Keratinocyte (primary cell): ENCODE measurements at places on chromosomes 13 and 19. TPM values are rescaled to one million over a fixed set of nuclear protein-coding genes. Genes with fewer than 3 reads are reported as not detected.

DNA sequence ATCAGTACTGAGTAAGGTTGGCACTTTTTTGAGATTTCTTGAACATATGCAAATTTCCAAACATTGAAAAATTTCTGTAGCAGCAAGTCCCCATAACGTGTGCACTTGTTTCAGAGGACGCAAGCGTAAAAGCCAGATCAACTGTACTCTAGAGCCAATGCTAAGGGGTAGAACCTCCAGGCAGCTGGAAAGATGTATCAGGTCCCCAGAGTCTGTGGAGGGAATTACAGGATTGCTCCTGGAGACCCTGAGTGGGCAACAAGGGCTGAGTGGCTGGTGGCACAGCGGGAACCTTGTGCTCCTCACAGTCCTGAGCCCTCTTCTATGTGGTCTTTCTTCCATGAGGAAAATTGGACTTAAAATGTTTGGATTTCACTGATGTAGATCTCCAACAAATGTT is 53.9 kb upstream of the AMER2 start:
- H3K27me3 ChIP-seq, result peaks cover 12% of the 10 kb centered on the region
- H3K4me1 ChIP-seq, result no peaks in the 10 kb centered on the region
- H3K27ac ChIP-seq, result no peak overlapping the region
- H3K36me3 ChIP-seq, result no peaks in the 10 kb centered on the region

The TRAPPC5 gene
- 27.7 to 141 TPM (median 54.8 TPM) in 3 replicates for polyA plus RNA-seq

The FAM124A gene
- 0.03 to 0.10 TPM (median 0.05 TPM) in 3 replicates for polyA plus RNA-seq

DNA sequence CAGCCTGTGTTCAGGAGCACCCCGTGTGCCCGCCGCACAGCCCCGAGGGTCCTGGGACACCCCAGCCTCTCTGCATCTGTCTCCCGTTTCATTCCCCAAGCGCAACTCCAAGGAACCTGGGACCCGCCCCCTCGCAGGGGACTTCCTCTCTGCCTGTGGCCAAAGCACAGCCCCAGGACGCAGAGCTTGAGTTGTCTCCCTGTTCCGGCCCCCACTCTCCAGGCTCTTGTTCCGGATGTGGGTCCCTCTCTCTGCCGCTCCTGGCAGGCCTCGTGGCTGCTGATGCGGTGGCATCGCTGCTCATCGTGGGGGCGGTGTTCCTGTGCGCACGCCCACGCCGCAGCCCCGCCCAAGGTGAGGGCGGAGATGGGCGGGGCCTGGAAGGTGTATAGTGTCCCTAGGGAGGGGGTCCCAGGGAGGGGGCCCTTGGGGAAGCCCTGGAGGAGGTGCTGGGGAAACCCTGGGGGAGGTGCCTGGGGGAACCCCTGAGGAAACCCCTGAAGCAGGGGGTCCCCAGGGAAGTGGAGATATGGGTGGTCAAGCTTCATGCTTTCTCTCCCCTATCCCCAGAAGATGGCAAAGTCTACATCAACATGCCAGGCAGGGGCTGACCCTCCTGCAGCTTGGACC is 1.3 kb downstream of the HCST start:
- H3K36me3 ChIP-seq, result no peaks in the 10 kb centered on the region
- no peaks in the 10 kb centered on the region for H3K27me3 ChIP-seq
- peak overlapping the region; percentile 16 for H3K4me3 ChIP-seq
- H3K4me1 ChIP-seq, result peaks cover 28% of the 10 kb centered on the region
- H3K27ac ChIP-seq, result peak overlapping the region; percentile 20
- no peak for DNase-seq

GRCh38 chr19:37790244-37790925 is 11.0 kb upstream of the ZNF573 start:
- no peaks in the 10 kb centered on the region for H3K27me3 ChIP-seq
- no peaks in the 10 kb centered on the region for H3K36me3 ChIP-seq

The KIRREL2 gene
- 0.02 TPM in 1 of 3 replicates, not detected in the others for polyA plus RNA-seq

- H3K4me1 ChIP-seq, result peaks cover 17% of the 10 kb centered on the region
- no peaks in the 10 kb centered on the region for H3K27me3 ChIP-seq
- no peaks in the 10 kb centered on the region for H3K36me3 ChIP-seq
- DNase-seq, result no peak
Observed at GRCh38 chr13:20870829-20871228, 31.7 kb downstream of the XPO4 start.

DNA sequence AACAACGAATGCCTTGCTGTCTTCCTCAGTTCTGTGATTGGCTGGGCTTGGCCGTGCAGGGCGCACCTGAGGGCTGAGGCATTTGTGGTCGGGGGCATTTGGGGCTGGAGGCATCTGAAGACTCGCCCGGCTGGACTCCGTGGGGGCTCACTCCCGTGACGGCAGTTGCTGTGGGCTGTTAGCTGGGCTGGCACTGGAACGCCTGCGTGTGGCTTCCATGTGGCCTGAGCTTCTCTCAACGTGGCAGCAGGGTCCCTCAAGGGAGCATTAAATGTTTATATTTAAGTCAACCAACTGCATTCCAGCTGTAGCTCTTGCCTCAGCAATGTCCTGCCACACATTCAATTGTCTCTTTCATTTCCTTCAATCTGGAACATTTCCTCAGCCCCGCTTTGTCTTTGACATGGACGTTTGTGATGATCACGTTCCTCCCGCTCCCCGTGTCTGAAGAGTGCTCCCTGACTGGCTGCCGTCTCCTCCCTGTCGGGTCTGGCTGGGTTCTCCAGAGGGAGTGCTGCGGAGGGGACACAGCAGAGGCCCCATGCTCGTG is 21.0 kb downstream of the CCDC8 start:
- H3K27ac ChIP-seq, result no peak overlapping the region
- no peak overlapping the region for H3K4me3 ChIP-seq
- DNase-seq, result no peak
- peaks cover 21% of the 10 kb centered on the region for H3K36me3 ChIP-seq
- H3K4me1 ChIP-seq, result no peaks in the 10 kb centered on the region
- no peaks in the 10 kb centered on the region for H3K27me3 ChIP-seq

DNA sequence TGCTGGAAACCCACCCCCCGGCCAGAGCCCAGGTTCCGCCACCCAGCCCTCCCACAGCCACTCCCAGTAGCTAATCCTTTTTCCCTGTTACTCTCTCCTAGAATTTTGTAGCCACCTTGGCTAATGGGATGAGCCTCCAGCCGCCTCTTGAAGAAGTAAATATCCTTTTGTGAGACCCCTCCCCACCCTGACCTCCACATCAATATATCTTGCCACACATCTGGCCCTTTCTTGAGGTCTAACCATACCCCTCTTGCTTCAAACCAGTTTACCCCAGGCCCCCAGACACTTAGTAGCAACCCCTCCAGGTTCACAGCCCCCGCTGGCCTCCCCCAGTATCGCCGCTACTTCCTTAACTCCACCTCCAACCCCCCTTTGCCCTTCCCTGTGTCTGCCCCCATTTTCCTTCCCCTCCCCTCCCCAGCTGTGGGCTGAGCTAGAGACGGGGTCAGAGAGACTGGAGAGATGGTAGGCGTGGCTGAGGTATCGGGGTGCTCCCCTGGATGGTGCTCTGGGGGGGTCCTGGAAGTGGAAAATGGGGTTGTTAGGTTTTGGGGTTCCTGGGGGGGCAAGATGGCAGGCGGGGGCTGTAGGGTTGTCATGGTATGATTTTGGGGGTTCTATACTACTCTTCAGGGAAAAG is 2.8 kb downstream of the PRMT1 start:
- no peak overlapping the region for H3K27ac ChIP-seq
- no peak overlapping the region for H3K4me3 ChIP-seq
- peaks cover 24% of the 10 kb centered on the region for H3K4me1 ChIP-seq
- peaks cover 29% of the 10 kb centered on the region for H3K36me3 ChIP-seq
- DNase-seq, result no peak

The NXNL1 gene
- polyA plus RNA-seq, result not detected in 3 replicates

The APOC1 gene
- polyA plus RNA-seq, result 0.40 to 0.79 TPM (median 0.65 TPM) in 3 replicates

- peaks cover 25% of the 10 kb centered on the region for H3K4me1 ChIP-seq
- DNase-seq, result peak; percentile 95
- no peak overlapping the region for H3K4me3 ChIP-seq
- H3K36me3 ChIP-seq, result peaks cover 4% of the 10 kb centered on the region
- H3K27me3 ChIP-seq, result no peaks in the 10 kb centered on the region
Observed at GRCh38 chr19:43765109-43765876, 10.5 kb upstream of the SMG9 start.

GRCh38 chr13:39462428-39462827 is 140.6 kb downstream of the LHFPL6 start:
- H3K4me1 ChIP-seq, result no peaks in the 10 kb centered on the region
- H3K36me3 ChIP-seq, result no peaks in the 10 kb centered on the region
- H3K4me3 ChIP-seq, result no peak overlapping the region
- H3K27me3 ChIP-seq, result no peaks in the 10 kb centered on the region

The HIPK4 gene
- 0.03 to 0.06 TPM in 2 of 3 replicates, not detected in the other for polyA plus RNA-seq

GRCh38 chr13:55230570-55230908 is 1910.2 kb upstream of the PRR20A start:
- no peak overlapping the region for H3K27ac ChIP-seq
- no peak overlapping the region for H3K4me3 ChIP-seq
- no peak for DNase-seq
- H3K4me1 ChIP-seq, result no peaks in the 10 kb centered on the region
- no peaks in the 10 kb centered on the region for H3K36me3 ChIP-seq
- H3K27me3 ChIP-seq, result no peaks in the 10 kb centered on the region

The TMEM145 gene
- not detected in 3 replicates for polyA plus RNA-seq

DNA sequence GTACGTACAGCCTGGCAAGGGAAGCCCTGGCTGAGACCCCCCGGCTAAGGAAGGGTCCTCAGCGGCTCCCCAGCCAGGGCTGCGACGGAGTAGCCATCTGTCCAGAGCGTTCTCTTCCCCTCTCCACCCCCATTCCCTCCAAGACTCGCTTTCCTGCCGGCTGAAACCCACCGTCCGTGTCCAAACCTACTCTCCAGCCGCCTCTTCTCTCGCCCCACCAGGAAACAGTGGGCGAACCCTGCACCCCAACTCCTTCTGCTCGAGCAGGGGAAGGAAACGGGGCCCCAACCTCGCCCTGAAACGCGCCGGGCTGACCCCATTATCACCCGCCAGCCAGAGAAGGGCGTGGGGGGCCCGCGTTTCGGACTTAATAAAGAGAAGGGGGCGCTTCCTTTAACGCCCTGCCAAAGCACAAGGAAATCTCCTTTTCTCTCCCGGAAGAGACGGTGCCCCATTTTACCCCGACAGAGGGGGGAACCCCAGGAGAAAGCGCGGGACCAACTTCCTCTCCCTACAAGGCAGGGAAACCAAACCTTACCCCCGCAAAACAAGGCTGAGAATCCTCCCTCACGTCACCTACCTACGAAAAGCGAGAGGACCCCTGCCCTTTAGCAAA is 2.5 kb downstream of the ZC3H4 start:
- DNase-seq, result no peak
- H3K4me1 ChIP-seq, result peaks cover 42% of the 10 kb centered on the region
- peak overlapping the region; percentile 99 for H3K27ac ChIP-seq
- peaks cover 4% of the 10 kb centered on the region for H3K36me3 ChIP-seq

The NAPSA gene
- polyA plus RNA-seq, result 0.51 to 2.8 TPM (median 0.94 TPM) in 3 replicates

DNA sequence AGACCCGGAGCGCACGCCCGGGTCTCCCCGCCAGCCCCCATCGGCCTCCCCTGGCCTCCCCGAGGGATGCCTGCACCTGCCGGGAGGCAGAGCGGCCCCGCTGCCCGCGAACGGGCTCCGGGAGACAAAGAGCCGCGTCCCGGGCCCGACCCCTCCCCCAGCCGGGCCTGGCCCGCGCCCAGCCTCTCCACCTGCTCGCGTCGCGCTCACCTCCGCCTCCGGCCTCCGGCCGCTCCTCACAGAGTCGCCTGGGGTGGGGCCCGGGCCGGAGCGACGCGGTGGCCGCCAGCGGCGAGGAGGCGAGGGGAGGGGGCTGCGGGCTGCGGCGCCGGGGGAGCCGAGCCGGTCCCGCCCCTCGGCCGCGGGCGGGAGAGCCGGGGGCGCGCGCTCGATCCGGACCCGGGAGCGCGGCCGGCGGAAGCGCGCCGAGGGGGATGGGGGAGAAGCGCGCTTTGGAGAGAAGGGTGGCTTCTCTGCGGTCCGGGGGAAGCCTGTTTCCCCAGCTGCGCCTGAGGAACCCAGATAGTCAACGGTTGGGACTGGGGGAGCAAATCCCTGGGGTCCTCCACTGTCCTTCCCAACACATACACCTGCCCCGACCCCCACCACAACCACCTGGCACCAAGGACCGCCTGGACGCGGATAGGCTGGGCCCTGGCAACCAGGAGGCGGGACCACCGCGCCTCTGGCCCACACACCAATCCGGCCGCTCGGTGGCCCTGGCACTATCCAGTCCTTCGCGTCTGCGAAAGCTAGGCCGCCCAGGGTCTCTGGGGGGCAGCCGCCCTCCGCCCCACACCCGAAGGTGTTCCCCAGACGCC is at the start of gene PRR36:
Gene PRR36, minus strand, starts transcription at position 315 of the 821 bp plus-strand sequence. CDS start 701 bp downstream, outside the sequence.
- H3K27ac ChIP-seq, result no peak within 1 kb of the TSS
- H3K27me3 ChIP-seq, result peaks cover 38% of the 10 kb centered on the region
- peaks cover 13% of the 10 kb centered on the region for H3K4me1 ChIP-seq
- no peaks in the 10 kb centered on the region for H3K36me3 ChIP-seq
- H3K4me3 ChIP-seq, result no peak within 1 kb of the TSS
- no peak for DNase-seq
